ENCODE measurements at places on chromosomes 5 and 9.

GRCh38 chr5:149561848-149562247 is 10.6 kb upstream of the CSNK1A1 start:
- no peak for DNase-seq

DNA sequence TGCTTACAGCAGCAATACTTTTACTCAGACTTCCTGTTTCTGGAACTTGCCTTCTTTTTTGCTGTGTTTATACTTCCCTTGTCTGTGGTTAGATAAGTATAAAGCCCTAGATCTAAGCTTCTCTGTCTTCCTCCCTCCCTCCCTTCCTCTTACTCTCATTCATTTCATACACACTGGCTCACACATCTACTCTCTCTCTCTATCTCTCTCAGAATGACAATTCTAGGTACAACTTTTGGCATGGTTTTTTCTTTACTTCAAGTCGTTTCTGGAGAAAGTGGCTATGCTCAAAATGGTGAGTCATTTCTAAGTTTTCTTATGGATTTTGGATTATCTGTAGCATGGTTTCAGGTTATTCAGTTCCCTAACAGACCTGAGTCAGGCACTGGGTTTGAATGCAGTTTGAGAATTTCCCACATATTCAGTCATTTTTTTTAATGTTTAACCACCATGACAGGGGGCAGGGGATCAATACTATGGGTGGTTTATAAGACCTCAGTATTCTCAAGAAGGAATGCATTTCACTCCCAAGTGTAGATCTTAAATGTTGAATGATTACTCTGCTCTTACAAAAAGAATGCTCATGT is at the start of gene IL7R:
Gene IL7R (plus strand): TSS at position 127 of the 587 bp plus-strand sequence. CDS start 87 bp downstream, at position 214.
- DNase-seq = no peak

DNA sequence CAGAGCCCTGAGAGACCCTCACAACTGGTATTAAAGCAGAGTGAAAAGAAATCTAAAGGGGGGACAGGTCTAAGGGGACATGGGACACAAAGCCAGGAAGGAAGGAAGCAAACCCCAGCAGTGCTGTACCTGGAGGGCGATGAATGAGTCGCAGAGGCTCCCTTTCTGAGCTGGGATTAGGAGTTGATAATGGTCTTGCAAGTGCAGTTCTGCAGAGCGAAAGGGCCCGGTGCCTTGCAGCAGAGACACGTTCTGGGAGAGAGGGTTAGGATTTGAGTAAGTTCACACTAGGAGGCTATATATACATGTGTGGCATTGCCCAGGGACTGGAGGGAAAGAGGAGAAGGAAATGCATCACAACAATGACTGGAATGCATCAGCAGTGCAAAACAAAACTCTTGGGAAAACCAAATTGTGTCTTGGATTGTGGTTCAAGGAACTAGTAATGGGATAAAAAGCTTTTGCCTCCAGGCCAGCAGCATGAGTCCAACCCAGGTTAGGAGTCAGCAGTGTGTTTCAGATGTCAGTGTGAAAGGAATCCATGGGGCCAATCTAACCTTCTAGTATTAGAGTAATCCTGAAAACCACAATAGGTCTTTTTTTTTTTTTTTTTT is 38.8 kb upstream of the LIFR start:
- DNase-seq = no peak

GRCh38 chr9:110112792-110113191 is 95.2 kb downstream of the C9orf152 start:
- no peak for DNase-seq

GRCh38 chr5:132059043-132059695 is 1.3 kb upstream of the IL3 start:
- peak; percentile 9 for DNase-seq

DNA sequence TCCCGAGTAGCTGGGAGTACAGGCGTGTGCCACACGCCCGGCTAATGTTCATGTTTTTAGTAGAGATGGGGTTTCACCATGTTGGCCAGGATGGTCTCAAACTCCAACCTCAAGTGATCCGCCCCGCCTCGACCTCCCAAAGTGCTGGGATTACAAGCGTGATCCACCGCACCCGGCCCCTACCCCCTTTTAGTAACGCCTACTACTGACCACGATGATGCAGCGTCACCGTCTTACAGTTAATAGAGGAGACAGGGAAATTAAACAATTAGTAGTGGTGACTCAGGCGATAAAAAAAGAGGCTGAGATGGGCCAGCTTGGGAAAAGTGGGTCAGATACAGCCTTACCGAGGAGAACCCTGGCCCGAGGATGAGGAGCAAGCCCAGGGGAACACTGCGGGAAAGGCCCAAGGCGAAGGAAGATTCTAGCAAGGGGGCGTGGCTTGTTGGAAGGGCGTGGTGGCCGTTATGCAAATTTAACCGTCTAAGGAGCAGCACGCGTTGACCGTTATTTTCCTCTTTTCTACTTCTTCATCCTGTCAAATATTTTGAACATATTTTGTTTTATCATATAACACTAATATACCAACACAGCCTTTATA is 1.6 kb upstream of the SETX start:
- DNase-seq = no peak

GRCh38 chr9:107635803-107636174 is 146.2 kb upstream of the KLF4 start:
- no peak for DNase-seq

DNA sequence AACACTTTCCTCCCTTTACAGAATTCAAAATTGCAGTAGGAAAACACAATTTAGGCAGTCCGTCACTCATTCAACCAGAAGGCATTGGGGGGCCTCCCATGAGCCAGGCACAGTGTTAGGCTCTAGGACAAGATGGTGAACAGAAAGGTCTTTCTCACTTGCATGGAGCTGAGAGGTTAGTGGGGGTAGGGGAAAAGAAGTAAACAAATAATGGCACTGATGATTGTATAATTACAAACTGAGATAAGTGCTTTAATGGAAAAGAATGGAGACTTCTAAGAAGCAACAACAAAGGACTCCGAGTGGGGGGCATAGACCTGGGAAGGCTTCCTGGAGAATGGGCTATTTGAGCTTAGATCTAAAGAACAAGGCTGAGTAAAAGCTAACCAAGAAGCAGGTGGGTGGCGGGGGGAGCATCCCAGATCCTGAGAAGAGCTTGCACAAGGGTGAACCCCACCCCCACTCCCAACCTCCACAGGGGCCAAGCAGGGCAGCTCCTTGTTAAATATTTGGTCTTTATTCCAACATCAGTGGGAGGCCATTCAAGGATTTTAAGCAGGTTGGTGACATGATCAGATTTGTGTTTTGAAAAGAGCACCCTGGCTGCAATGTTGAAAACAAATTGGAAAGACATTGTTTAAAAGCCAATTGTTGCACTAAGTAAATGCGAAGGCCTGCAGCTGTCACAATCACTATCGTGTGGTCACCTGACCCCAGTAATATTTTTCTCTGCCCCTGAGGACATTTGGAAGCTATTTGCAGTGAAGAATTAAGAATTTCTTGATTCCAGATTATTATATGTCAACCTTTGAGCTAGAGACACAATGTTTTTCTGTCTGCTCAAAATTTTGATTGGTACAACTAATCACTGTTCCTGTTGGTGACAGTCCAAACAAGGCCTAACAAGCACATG is 73.9 kb upstream of the EFNA5 start:
- DNase-seq = no peak

DNA sequence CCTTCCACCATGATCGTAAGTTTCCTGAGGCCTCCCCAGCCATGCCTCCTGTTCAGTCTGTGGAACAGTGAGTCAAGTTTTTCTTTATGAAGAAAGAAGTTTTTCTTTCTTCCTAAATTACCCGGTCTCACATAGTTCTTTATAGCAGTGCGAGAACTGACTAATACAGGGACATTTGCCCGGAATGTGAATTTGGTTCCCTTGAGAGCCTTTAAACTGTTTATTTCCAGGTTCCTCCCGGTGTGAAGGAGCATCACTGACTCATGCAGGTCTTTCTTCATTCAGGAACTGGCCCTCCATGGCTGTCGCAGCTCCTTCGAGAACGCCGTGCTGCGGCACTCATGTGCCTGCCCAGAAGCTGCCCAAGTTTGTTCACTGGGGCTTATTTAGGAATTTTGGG is 87.7 kb downstream of the PTCH1 start:
- DNase-seq = no peak

GRCh38 chr9:111375817-111376564 is 46.0 kb upstream of the OR2K2 start:
- DNase-seq = no peak

- DNase-seq = no peak
These were observed 296 bp downstream of the ZSWIM6 start for GRCh38 chr5:61332358-61332749.

DNA sequence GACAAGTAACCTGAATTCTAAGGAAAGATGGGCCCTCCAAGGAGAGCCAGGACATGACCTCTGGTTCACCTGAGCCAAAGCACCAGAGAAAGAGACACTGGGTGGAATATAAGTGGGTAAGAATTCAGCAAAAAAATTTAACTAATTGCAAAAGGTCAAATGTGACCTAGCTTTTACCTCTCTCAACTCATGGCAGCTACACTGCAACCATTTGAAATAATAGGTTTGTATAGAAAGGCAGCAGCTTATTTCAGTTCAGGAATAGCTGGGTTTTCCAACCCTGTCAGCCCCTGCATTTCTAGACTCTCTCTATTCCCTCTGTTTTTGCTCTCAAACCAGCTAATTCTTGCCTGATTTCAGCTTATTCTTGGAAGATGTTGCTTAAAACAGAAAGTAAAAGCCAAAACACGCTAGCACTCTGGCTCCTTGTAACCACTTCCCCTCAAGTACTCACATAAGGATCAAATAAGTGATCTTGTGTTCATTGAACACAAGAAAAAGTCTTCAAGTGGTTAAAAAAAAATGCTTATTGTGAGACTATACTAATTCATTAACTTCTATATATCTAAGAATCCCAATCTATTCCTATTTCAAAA is 101.1 kb upstream of the NR4A3 start:
- DNase-seq = no peak

- DNase-seq = no peak
These were observed 384.1 kb downstream of the DMRT2 start for GRCh38 chr9:1434052-1434767.

DNA sequence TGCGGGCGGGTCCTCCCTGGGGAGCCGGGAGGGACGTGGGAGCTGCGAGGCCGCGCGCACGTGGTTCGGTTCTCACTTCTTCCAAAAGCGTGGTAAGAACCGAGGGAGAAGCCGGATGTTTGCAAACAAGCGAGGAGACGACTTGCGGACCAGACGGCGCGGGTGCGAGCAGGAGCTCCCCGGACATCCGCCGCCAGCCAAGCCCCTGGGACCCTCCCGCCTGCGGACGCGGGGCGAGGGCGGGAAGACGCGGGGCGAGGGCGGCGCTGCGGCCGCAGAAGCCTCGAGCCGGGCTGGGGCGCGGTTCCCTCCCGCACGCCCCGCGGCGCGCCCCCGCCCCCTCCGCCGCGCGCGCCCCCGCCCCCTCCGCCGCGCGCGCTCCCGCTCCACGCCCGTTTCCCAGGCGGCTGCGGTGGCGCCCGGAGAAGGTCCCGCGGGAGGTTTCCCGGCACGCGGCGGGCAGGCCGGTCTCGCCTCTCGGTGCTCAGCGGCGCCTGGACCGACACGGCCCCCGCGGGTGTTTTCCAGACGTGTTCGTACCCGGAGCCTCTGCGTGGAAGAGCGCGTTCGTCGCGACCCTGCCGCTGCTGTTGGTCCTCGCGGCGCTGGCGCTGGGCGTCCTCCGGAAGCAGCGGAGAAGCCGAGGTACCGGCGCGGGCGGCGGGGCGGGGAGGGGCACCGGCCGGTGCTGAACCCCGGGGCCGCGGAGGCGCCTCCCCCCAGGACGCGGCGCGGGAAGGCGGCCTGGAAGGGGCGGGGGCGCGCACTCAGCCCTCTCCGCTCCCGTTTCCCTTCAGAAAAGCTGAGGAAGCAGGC is 12.8 kb downstream of the BTNL9 start:
- no peak for DNase-seq

DNA sequence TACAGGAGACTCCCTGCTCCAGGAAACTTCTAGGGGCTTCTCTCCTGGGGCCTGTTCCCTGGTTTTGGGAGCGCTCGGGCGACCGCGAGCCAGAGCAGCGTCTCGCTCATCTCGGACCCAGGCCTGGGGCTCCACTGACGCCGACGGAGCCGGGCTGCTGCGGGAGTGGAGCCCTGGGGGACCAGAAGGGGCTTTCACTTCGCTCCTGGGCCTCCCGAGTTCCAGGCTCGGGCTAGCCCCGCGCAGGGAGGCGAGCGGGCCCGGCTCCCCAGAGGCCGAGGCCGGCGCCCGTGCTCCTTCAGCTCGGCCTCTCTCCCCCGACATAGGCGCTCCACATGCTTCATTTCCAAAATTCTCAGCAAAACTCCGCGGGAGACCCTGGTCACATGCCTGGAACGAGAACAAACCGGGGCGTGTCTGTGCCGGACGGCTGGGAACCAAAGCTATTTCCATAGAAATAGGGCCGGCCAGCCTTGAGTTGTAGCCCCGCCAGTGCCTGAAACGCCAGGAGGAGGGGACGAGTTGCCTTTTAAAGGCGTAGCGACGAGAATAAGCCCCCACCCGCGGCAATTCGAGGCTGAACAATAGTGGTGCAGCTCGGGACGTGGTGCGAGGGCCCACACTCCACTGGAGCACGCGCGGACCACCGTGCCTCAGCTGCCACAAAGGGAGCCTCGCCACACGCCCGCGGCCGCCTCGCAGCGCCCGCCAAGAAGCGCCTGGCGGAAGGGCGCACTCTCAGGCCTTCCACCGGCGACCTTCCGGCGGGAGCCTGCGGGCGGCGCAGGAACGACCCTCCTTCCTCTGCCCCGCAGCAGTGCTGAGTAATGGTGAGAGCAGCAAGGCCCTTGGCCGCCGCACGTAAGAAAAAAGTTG is 1.1 kb upstream of the G3BP1 start:
- no peak for DNase-seq

GRCh38 chr5:58326022-58326421 is 133.9 kb downstream of the PLK2 start:
- no peak for DNase-seq

DNA sequence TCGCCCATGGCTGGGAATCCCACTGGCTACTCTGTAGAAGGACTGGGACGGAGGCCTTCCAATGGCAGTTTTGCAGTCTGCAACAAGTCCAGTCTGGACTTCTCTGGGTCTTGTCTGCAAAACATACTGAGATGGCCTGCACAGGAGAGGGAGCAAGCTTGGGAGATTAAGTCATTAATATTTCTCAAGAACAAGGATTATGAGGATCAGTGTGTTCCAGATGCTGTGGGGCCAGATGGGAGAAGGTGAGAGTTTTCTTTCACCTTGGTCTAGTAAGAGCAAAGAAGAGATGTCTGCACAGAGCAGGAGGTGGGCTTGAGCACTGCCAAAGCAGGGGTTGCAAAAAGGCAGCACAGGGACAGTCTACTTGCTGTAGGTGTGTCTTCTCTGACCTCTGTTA is at the start of gene PDE6A:
Gene PDE6A (minus strand): TSS at position 128 of the 400 bp plus-strand sequence. CDS start 120 bp downstream, at position 8.
- no peak for DNase-seq

DNA sequence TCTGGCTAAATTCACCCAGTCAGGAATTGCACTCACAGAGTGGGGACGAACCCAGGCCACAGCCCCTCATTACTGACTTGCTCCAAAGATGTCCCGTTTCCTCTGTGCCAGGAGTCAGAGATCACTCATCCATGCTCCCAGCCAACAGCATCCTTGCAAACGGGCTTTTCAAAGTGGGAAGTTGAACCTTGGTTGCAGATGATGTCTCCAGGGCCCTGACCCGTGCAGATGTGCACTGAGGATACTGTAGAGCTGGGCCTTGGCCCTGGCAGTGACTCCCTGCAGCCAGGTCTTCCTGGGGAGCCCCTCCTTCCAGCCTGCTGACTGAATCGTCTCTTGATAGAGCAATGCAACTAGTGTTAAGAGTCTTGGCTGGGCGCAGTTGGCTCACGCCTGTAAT is 22.3 kb downstream of the TCF7 start:
- DNase-seq = no peak

- DNase-seq = no peak
These were observed 254.6 kb upstream of the SLC24A2 start for GRCh38 chr9:20043461-20043860.

GRCh38 chr5:173004013-173004412 is 20.4 kb downstream of the ATP6V0E1 start:
- DNase-seq = no peak

Measured in progenitor cell of endocrine pancreas (in vitro differentiated cells).